ENCODE measurements at places on chromosomes 2 and 18. TPM values are rescaled to one million over a fixed set of nuclear protein-coding genes. Genes with fewer than 3 reads are reported as not detected.

DNA sequence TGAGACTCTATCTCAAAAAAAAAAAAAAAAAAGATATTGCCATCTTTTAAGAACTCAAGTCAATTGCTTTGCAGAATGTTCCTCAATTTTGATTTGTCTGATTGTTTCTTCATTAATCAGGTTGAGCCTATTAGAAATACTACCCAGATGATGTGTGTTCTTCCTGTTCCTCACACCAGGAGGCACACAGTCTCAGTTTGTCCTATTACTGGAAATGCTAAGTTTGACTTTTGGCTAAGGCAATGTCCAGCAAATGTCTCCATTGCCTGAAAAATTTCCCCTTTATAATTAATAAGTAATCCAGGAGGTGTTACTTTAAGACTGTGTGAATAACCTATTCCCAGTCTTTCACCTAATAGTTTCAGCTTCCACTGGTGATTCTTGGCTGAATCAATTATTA, 28.4 kb downstream of the BOLA3 start:
- no peak for DNase-seq

DNA sequence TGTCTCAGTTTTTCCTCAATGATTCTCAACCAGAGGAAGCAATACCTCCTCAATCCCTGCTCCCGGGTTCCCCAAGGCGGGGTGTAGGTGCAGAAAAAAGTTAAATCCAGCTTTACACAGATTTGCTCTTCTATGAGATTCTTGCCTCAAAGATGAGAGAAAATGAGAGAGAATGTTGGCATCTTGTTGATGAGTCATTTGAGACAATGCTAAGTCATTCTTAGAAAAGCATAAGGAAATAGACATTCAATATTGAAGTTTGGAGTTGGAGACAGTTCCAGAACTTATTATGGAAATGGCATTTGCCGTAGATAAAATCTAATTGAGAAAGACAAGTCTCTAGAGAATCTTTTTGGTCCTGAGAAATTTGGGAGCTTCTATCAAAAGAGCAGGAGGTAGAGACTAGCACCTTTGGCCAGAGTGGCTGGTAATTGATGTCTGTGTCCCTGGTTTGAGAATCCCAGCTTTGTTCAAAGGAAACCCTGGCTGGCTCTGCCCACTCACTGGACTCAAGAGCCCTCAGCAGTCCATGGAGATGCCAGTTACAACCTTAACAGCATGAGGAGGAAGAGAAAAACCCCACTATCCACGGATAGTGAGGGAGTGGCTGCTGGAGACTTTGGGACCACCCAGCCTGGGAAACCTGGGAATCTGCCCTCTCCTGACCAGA, 181.2 kb downstream of the FAM124B start:
- DNase-seq = no peak

GRCh38 chr2:65383541-65384488, 48.6 kb downstream of the SPRED2 start:
- DNase-seq = no peak

DNA sequence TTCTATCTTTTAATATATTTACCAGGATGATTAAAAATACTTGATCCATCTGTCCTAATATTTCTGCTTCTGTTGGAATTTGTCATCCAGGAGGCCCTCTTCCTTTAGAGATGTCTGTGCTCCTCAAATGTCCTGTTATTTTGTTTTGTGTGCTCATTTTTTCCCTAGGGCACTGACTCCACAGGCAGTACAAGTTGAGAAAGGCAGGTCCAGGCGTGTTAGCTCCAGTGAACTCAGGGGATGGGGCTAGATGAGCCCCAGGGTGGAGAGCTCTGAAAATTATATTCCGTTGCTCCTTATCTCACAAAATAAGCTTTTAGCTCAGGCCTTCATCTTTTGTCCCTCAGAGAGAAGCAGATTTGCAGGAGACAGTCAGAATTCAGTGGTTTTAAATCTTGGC, 105.7 kb downstream of the SLC4A3 start:
- DNase-seq = no peak

DNA sequence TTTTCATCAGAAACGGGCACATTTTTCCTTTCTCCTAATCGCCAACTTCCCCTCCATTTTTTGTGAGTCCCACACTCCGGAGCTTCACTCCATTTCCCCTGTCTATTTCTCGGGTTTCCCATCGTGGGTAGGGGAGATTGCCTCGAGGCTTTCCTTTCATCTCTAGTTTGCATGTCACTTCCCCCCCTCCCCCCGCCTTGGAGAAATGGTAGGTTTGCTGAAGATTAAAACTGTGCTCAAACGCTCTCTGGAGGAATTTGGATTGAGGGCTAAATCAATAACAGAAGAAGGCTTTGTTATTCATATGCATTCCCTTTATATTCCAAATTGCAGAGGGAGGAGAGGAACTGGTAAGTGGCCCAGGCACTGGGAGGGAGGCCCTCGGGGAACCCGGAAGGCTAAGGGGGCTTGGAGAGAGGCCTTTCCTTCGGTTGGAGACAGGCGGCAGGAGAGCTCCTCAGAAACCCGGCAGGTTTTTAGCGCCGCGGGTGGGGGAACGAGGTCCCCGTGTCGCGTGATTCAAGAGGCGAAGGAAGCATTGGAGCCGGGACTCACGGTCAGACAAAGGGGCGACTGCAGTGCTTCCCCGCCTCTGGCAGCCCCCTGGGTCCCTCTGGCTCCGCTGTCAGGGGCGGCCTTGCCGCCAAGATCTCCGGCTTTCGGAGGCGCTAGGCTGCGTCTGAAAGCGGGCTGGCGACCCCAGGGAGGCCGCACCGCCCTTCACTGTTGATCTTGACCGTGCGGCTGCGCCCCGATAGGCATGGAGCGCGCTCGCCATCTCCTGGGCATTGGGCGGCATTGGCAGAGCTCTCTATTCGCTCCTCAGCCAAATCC, 2.4 kb upstream of the HOXD12 start:
- DNase-seq = peak; percentile 94

- DNase-seq = peak; percentile 7
These were observed 40.0 kb upstream of the MCM6 start for GRCh38 chr2:135916207-135916606.

GRCh38 chr2:128354726-128355470, 36.2 kb upstream of the HS6ST1 start:
- no peak for DNase-seq

GRCh38 chr2:137674991-137675390, 289.3 kb upstream of the HNMT start:
- no peak for DNase-seq

DNA sequence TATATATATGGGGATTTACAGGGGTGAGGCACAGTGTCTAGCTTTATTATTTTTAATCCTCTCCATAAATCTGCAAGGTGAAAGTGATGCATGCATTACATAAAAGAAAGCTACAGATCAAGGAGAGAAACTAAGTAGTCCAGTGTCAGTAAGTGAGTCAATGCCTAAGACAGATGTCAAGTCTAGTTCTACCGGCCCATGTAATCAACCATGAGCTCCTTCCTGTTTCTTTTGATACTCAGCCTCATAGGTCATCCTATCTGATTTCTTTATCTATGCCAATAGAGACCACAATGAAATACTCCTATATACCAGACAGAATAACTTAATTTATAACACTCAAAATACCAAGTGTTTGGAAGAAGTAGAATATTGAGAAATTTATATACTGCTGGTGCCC, 20.2 kb upstream of the GYPC start:
- DNase-seq = no peak

DNA sequence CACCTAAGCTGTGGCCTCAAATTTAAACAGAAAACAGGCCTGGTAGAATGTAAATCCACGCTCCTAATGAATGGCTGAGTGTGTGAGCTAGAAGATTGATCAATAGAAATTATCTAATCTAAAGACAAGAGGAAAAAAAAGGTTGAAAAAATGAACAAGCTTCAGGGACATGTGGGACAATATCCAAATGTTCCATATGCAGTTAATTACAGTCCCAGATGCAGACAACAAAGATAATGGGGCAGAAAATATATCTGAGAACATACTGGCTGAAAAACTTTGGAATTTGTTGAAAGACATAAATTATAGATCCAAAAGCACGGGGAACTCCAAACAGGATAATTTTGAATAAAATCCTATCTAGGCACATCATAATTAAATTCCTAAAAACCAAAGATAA, 186.7 kb upstream of the SIX2 start:
- DNase-seq = no peak

GRCh38 chr2:136131961-136132824, 14.2 kb upstream of the CXCR4 start:
- no peak for DNase-seq

DNA sequence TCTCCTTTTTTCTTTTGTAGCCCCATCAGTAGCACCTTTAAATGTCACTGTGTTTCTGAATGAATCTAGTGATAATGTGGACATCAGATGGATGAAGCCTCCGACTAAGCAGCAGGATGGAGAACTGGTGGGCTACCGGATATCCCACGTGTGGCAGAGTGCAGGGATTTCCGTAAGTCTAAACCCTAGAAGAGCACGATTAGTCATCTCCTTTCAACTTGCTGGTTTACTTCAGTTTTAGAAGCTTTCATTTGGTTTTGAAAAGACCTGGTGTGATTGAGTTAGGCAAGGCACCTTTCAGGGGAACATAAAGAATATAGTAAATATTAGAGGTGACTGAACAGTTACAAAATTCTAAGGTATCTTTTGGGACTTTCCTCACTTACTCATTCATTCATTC, 72.2 kb upstream of the TMEM87B start:
- DNase-seq = no peak

- no peak for DNase-seq
These were observed 18.8 kb downstream of the HJURP start for GRCh38 chr2:233835230-233836186.

GRCh38 chr2:129006135-129006886, 687.6 kb upstream of the HS6ST1 start:
- no peak for DNase-seq

DNA sequence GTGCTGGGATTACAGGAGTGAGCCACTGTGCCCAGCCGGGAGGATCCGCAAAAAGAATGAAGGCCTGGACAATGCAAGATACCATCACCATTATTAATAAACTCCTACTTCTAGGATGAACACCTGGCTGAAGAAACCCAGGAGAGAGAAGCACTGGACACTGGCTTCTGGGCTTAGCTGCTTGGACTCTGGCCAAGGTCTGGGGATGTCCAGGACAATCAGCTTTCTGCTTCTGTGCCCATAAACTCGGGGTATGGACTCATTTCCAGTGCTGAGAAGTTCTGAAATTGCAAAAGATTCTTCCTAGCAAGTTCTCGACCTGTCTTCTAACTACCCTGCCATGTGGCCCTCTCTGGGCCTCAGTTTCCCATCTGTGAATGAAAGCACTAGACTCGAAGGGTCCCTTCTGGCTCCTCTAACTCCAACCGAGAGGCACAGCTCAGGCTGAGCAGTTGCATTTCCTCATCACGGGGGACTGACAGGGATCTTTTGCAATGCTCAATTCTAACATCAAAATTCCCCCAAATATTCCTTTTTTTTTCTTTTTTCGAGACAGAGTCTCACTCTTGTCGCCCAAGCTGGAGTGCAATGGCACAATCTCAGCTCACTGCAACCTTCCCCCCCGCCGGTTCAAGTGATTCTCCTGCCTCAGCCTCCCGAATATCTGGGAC, 2.4 kb upstream of the SH2D6 start:
- DNase-seq = no peak

- DNase-seq = no peak
These were observed 1416.4 kb downstream of the DSC3 start for GRCh38 chr18:29626094-29626493.

- DNase-seq = no peak
These were observed 81.9 kb upstream of the ZNF397 start for GRCh38 chr18:35158728-35159450.

- DNase-seq = no peak
These were observed 888 bp upstream of the TWSG1 start for GRCh38 chr18:9333441-9334328.

- no peak for DNase-seq
These were observed 43.2 kb upstream of the FHL2 start for GRCh38 chr2:105442056-105442455.

GRCh38 chr2:218149848-218150440, 16.8 kb downstream of the CXCR1 start:
- no peak for DNase-seq

Gene SERPINB11
- total RNA-seq = not detected

Gene OTOS
- total RNA-seq = 0.34 TPM

Gene RBM43
- total RNA-seq = 0.57 TPM

Gene ZNF804A
- total RNA-seq = 1.5 TPM

Gene IKZF2
- total RNA-seq = 0.60 TPM

Gene TMEM169
- total RNA-seq = 0.40 TPM

Gene OSBPL6
- total RNA-seq = 3.8 TPM

Gene TWIST2
- 20.4 TPM for total RNA-seq
